ENCODE measurements at places on chromosomes 2 and 18.

DNA sequence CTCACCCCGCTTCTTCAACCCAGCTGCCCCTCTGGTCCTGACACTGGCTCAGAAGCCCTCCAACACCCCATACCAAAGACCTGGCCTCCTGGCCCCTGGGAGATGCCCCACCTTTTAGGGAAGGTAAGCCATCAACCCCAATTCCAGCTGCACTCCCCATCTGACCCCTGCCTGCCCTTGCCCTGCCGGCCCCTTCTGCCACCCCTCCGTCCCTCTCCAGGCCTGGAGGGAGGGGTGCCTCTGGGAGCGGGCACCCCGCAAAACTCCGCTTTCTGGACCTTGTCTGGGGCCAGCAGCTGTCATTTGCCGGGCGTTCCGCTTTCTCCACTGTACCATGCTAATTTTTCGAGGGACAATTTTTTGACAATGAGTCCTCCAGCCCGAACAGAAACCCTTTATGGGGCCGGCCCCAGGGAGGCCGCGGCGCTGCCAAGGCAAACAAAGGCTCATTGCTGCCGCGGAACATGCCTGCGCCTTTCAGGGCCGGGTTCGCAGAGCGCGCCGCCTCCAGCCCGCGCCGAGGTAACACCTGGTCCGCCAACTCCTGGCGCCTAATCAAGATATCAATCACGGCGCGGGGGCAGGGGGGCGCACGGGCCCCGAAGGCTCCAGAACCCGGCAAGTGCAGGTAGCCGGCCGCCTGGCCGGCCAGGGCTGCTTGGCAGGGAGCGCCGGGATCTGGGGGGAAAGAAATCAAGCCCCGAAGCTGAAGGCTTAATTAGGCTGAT, 96.0 kb downstream of the INHBB start:
- DNase-seq: peak; percentile 64

- DNase-seq: no peak
These were observed 23.2 kb downstream of the PLCL1 start for GRCh38 chr2:197827618-197828017.

DNA sequence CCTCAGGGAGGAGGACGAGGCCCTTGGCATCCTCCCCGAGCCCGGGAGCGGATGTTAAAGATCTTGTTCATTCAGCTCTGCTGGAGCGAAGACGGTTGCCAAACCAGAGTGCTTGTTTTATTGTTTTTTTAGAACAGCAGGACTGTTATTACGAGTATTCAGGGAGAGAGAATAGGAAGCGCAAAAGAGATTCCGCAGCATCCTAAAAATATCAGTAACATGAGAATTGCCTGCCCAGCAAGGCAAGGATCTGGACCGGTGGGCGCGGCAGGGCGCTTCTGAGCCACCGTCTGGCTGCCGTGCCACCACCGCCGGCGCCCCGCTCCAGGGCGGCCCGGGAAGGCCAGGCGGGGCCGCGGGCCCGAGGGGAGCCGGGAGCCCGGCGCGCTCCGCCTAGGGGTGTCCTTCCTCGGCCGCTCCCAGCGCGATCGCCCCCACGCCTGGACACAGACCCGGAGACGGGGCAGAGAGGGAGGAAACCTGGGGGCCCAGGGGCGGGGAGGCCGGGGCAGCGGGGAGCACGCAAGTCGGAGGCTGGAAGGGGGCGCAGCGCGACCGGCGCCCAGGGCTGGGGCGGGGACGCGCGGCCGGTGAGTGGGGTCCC, 843 bp downstream of the CYS1 start:
- DNase-seq: no peak

GRCh38 chr2:39141334-39142271, 20.8 kb upstream of the SOS1 start:
- DNase-seq: no peak

DNA sequence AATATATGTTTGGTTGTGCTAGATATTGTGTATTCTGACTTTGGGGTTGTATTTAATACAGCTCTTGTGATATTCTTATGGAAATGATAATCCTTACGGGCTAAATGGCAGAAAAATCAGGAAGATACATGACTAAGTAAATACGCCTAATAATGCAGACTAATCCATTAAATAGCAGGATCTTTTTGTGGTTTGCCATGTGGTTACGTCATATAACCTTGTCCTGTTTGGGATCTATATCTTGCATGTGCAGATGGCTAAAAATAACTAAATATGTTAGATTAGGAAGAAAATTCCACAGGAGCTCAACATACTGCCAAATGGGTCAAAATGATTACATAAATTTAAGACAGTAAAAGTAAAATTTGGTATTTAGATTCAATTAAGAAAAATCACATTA, 83.0 kb downstream of the NEB start:
- DNase-seq: no peak

GRCh38 chr2:175181877-175182308, 383 bp upstream of the ATP5MC3 start:
- DNase-seq: no peak

DNA sequence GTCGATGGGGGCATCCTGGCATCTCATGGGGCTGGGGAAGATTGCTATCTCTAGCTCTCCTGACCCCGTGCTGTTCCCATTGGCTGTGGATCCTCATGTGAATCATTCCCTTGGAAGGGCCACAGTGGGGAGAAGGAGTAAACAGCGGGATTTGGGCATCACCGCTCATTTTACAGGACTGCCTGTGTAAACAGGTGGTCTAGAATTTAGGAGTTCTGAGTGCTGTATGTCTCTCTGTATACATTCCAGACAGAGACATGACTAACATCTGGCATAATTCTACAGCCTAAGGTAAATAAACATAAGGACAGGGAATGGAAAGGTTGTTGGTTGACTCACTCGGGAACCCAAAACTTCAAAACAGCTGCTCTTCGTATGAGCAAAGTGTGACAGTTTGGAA, 92.7 kb downstream of the COPS8 start:
- DNase-seq: no peak

DNA sequence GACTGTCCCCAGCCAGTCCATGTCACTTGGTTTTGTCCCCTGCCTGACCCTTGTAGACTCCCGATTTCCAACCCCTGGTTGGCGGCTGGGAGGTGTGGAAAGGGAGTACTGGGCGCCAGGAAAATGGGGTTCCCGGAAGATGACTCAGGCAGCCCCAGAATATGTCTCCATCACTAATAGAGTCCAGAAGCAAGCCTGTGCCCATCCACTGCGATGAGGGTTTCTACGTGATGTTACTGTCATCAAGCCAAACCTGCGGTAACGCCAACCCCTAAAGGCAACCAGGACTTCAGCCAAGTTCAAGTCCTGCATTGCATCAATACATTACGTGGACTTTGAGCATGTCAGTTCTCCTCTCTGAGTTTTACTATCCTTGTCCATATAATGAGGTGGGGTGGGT, 62.0 kb upstream of the TAF1B start:
- DNase-seq: peak; percentile 80

- no peak for DNase-seq
These were observed 66.4 kb downstream of the NEDD4L start for GRCh38 chr18:58110398-58110797.

- DNase-seq: no peak
These were observed 164.2 kb downstream of the CDH19 start for GRCh38 chr18:66439670-66440069.

DNA sequence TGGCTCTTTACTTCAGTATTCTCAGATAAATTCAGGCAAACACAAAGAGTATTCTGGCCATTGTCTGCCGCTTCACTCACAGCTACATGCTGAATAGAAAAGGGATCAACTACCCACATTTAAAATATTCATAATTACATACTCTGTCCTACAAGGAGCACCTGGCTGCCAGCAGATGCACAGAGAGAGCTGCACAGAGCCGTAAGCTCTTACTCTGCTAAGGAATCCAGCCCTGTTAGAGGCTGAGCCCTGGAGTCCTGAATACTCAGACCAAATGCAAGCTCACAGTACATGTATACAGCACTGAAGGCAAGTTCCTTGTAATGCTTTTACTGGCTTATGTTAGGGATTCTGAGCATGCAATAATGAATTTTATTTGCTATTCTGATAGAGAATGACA, 80.3 kb downstream of the FTCDNL1 start:
- no peak for DNase-seq

DNA sequence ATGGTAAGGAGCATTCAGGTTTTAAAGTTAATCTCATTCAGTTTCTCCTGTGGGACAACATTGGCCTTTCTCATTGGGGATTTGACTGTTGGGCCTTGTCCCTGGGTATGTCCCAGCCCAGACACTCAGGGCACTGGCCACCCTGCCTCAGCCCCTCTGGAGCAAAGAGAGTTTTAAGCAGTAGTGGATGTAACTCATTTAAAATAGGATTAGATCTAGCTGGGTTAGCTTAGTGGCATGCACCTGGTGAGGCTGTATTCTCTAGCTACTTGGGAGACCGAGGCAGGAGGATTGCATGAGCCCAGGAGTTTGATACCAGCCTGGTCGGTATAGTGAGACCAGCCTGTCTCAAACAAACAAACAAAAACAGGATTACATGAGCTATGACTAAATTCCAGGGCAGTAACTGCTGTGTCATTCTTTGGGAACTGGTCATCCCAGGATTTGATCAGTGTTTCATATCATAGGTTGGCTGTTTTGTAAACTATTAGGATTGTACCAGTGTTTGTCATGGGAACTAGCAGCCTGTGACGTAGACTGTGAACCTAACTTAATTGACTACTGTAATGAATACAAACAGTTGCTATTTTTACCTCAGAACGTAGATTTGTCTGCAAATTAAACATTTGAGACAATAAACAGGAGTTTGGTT, 12.5 kb downstream of the INPP4A start:
- no peak for DNase-seq

DNA sequence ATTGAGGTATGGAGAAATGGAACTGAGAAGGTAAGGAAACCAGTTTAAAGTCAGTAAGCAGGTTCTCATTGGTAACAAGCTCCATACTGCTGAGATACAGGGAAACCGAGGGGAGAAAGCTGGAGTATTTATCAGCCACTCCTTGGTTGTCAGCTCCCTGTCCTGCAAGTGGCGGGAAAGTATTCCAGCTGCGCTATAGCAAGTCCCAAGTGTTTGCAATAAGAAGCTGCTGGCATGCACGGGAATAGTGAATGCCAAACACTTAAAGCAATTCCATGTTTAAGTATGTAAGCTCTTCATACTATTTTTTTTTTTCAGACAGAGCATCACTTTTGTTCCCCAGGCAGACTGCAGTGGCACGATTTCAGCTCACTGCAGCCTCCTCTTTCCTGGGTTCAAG, 1601.1 kb downstream of the SUCLG1 start:
- no peak for DNase-seq

DNA sequence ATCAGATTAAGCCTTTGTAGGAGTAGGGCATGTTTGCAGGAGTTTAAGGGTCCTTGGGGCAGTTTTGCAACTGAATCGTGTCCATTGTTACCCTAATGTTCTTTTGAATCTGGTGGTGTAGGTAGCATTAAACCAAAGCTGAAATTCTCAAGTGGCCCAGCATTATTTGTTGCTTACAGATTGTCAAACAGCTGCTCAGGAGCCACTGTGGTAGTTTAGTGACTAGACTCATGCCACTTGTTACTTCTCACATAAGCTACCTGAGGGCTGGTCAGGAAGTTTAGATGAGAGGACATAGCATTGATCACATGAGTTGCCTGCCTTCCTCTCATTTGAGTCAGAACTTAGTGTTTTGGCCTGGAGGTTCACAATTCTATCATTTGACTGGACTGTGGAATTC, 157.6 kb downstream of the HAUS1 start:
- DNase-seq: no peak

- DNase-seq: peak; percentile 17
These were observed 67.2 kb upstream of the SMAD7 start for GRCh38 chr18:49017813-49018553.

DNA sequence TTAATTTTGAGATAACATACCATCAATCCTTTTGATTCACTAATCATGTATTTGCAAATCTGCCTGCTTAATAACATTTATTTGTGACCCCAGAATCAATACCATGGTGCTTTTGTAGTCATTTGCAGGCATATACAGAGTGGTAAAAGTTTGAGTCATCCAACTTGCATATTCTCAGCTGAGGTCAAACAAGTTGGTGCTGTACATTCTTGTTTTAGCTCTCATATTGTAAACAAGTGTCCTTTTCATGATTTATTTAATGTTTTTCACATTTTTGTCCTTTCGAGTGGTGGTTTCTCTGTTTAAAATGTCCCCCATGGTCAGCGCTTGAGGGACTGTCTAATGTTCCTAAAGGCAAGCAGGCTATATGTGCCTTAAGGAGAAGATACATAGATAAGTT, 17.5 kb downstream of the RAB27B start:
- no peak for DNase-seq

GRCh38 chr2:223270548-223270947, 218.6 kb downstream of the KCNE4 start:
- DNase-seq: no peak

DNA sequence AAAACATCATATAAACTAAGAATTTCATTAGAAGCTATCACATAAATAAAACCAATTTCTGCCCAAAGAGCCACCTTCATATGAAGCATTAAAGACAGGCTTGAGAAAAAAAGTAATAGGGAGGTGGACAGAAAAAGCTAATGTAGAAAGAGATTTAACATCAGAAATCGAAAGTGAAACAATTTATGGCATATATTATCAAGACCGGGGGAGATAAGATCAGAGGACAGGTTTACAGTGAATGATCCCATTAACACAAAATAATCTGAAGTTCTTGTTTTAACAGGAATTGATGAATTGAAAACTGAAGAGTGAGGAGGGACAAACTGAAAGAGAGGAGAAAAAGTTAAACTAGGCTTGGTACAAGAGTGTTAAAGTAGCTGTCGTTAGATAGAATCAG, 786.3 kb upstream of the FSHR start:
- DNase-seq: no peak

GRCh38 chr2:854460-854859, 96.2 kb upstream of the SNTG2 start:
- DNase-seq: no peak

All from breast epithelium (tissue), 4 donors.